Myocyte (in vitro differentiated cells): ENCODE measurements at places on chromosomes 1 and 21.

- DNase-seq: no peak
Measured at GRCh38 chr1:53622531-53622930, 116.4 kb downstream of the GLIS1 start.

DNA sequence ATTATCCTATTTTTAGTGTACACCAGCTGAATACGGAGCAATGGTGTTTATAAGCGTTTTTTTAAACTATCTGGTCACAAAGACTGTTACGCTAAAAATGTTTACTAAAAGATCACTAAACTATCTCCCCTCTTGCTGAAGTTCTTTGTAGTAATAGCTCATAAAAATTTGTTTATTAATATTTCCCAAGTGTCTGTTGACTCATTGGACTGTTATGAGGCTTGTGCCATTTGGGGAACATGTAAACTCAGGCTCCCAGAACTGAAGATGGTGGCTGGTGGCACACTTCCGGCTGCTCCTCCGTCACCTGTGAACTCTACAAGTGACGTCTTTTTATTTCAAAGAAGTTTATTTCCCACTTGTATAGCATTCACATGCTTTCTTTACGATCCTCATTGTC is 46.3 kb downstream of the AIDA start:
- DNase-seq: peak; percentile 18

DNA sequence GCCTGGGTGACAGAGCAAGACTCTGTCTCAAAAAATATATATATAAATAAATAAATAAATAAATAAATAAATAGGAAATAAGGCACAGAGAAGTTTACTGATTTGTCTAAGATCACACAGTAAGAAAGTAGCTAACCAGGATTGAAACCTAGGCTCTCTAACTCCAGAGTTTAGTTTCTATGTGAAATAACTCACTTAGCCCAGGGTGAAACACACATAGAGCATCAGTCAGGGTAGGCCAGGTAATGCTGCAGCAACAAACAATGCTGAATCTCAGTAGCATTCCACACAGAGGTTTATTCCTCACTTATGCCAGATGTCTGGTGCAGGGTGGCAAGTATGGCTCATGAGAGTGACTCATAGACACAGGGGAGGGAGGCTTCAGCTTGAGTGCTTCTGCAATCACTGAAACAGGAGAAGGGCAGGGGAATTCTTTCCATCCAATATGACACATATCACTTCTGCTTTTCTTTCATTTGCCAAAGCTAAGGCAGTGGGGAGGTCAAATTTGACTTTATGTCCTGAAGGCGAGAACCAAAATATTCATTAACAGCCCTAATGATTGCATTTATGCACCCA is 37.1 kb upstream of the KANK4 start:
- peak; percentile 76 for DNase-seq

DNA sequence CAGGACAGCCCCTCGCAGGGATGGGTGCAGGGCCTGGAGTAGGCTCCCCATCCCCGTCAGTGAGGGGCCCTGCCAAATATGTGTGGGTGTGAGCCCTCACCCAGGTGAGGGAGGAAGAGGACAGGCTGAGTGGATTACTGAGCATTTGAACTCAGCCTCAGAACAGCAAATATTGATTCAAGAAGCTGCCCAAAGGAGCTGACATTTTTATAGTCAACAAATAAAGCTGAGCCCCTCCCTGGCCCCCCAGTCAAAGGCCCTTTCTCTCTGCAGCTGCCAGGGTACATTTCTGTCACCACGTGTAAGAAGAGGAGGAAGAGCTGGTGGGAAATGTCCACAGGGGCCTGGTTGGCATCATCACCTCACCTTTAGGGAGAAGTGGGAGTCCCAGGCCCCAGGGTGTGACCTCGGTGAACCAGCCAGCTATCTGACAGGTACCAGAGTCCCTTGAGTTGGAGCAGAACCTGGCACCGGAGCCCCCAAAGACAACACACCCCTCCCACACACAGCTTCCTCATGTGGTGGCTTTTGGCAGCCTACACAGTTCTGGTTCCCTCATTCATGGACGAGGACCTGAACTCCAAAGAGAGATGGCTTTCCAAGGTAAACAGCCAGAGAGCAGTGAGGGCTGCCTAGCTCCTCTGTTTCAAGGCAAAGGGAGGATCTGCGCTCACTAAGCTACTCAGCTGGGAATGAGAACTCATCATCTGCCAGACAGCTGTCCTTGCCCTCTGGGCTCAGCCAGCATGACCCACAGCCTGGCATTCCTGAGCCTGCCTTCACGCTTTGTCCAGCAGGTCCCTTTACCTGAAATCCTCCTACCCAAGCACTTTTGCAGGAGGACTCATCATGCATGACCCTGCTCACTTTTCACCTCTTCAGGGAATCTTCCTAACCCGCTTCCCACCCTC is 43.0 kb upstream of the TENT5C start:
- peak; percentile 23 for DNase-seq

GRCh38 chr1:216910081-216910840 is 187.0 kb upstream of the ESRRG start:
- no peak for DNase-seq

GRCh38 chr1:230790026-230790425 is 42.8 kb downstream of the CAPN9 start:
- no peak for DNase-seq

DNA sequence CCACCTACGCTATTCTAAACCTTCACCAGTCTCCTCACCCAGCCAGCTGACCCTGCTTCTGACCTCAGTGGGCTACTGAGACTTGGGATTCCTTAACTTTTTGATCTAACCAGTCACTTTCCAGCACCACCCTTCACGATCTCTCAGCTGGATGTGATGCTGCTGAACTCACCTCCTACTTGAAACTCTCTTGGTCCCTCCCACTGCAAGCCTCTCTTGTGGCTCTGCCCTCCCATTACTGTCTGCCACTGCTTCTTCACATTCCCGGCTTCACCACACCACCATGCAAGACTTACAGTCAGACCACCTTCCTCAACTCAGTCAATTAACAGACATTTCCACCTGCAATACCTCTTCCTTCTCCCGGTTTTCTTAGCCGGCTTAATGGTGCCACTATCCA is 6.3 kb downstream of the TAF5L start:
- DNase-seq: no peak
